ENCODE measurements at places on chromosomes 12 and 14.
A peak's percentile ranks its signal among the peaks of the same experiment; 100 is the strongest.

GRCh38 chr12:74412606-74413230 lies 124.9 kb upstream of the ATXN7L3B start:
- no peak for DNase-seq

DNA sequence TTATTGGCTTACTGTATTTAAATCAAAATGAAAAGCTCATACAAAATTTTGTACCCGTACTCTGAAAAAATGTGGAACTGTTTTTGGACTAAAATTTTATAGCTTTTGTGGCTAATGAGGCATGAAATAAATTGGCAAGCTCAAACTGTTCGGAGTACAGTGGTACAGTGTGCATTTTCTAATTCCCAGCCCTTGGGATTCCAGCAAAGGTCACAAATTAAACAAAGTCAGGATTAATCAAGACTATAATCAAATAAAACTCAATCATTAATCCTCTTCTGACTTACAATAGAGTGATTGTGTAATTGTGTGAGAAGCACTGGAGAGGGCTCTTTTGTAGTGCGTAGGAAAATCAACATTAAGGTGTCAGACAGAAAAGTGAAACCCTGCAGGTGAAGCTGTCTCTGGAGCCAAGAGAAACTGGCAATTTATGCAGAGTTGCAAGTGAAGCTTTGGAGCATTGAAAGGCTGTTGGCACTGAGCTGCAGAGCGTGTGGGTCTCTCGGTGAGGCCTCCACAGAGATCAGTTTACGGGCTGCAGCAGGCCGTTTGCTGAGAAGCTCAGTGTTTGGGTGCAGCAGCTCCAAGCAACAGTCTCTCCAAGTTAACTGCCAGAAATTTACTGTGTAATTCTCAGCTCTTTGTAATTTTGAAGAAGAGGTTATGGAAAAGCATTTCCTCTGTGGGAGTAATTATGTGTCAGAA lies 275.9 kb downstream of the FBXL14 start:
- no peak for DNase-seq

- DNase-seq, result no peak
These were observed 65.9 kb downstream of the RERG start for GRCh38 chr12:15155271-15155670.

GRCh38 chr12:63826006-63826585 lies 18.4 kb upstream of the SRGAP1 start:
- DNase-seq, result no peak

GRCh38 chr12:58356794-58357193 lies 415.4 kb downstream of the ATP23 start:
- DNase-seq, result no peak

- no peak for DNase-seq
These were observed 6.9 kb upstream of the PDE3A start for GRCh38 chr12:20361416-20361815.

DNA sequence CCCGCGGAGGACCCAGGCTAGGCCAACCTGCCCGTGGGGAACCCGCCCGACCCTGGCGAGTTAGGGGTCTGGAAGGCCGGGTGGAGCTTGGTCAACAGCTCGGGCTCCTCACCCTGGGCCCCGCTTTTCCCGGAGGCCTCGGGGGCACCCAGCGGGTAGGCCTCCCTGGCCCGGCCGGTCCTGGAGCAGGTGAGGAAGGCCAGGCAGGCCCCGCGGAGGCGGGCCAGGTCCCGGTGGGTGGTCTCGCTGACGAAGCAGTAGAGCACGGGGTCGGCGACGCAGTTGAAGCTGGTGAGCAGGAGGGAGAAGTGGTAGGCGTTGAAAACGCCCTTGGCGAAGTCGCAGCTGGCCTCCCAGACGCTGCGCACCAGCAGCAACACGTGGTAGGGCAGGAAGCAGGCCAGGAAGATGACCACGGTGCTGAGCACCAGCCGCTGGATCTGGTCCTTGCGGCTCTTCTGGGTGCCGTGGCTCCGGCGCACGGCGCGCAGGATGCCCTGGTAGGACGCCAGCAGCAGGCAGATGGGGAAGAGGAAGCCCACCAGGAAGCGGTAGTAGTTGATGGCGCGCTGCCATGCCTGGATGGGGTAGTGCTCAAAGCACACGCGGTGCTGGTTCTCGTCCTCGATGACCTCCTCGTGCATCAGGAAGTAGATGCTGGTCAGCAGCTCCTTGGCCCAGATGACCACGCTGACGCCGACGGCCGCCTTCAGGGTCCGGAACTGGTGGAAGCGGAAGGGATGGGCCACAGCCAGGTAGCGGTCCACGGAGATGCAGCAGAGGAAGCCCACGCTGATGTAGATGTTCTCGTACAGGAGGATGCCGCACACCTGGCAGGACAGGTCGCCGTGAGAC lies 10.3 kb downstream of the GPR68 start:
- DNase-seq, result no peak

- DNase-seq, result no peak
These were observed 464.8 kb downstream of the RAD51B start for GRCh38 chr14:68284333-68284732.

GRCh38 chr14:51167587-51168214 lies 72.3 kb upstream of the TMX1 start:
- DNase-seq, result no peak

GRCh38 chr12:32743264-32743663 lies 12.4 kb downstream of the YARS2 start:
- DNase-seq, result no peak

DNA sequence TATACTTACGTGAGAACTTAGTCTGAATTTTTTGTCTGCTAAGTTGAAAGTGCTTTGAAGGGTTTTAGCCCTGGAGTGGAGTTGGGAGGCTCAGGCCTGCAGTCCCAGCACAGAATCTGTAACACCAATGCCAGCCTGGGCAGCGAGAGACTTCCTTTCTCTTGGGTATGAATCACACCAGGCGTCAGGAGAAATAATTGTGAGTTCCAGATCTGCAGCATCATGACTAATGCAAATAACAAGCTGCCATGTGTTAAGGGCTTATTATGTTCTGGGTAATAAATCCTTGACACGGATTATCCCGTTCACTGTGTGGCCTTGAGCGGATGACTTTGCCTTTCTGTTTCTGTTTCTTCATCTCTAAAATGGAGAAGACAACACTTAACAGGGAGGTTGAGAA lies 70.6 kb downstream of the B4GALNT3 start:
- no peak for DNase-seq

GRCh38 chr14:34275078-34275477 lies 187.0 kb downstream of the SPTSSA start:
- no peak for DNase-seq

- no peak for DNase-seq
These were observed 793.7 kb downstream of the RPS29 start for GRCh38 chr14:48792376-48793024.

- no peak for DNase-seq
These were observed 105.0 kb downstream of the CMKLR1 start for GRCh38 chr12:108234158-108234557.

DNA sequence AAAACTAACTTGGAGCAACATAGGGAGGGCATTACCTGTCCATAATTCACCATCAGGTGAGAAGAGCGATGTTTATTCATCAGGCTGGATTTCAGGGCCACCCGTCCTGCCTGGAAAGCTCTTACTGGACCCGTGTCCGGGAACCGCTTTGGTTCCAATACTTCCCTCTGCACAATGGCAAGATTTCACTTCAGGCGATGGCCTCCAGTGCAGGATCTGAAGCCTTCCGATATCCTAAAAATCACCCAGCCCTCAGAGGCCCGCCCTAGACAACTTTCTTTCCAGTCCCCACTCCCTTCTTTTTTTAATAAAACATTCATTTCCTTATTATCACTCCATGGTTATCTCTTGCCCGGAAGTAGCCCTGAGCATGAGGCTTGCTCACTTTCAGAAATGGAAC lies 92.5 kb downstream of the BCL11B start:
- DNase-seq, result no peak

DNA sequence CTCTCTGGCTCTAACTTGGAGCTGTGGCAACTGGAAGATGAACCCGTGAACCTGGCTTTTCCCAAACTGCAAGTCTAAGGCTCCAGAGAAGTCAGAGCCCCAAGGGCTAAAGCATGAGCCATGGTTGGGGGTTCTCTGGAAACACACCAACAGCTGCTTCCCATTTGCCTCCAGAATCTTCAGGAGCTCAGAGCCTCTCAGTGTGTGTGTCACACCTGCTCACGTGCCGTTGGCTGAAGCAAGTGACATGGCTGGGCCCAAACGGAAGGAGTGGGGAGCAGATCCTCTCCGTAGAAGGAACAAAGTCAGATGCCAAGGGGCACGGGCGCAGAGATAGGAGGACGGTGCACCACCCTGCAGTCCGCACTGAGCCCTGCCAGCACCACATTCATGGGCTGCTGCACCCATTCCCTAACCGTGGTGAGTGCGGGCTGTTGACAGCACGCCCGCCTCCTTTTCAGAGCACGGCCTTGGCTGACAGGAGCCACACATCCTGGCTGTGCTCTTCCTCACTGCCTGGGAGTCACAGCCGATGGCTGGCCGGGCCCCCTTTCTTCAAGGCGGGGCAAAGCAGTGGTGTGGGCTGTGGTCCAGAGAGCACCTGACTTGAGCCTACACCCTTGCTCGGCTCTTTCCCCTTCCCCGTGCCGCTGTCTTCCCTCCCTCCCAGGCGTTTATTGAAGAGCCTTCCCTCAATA lies 16.6 kb upstream of the TRAF3 start:
- DNase-seq, result no peak

GRCh38 chr12:92191061-92191460 lies 45.4 kb upstream of the BTG1 start:
- no peak for DNase-seq

DNA sequence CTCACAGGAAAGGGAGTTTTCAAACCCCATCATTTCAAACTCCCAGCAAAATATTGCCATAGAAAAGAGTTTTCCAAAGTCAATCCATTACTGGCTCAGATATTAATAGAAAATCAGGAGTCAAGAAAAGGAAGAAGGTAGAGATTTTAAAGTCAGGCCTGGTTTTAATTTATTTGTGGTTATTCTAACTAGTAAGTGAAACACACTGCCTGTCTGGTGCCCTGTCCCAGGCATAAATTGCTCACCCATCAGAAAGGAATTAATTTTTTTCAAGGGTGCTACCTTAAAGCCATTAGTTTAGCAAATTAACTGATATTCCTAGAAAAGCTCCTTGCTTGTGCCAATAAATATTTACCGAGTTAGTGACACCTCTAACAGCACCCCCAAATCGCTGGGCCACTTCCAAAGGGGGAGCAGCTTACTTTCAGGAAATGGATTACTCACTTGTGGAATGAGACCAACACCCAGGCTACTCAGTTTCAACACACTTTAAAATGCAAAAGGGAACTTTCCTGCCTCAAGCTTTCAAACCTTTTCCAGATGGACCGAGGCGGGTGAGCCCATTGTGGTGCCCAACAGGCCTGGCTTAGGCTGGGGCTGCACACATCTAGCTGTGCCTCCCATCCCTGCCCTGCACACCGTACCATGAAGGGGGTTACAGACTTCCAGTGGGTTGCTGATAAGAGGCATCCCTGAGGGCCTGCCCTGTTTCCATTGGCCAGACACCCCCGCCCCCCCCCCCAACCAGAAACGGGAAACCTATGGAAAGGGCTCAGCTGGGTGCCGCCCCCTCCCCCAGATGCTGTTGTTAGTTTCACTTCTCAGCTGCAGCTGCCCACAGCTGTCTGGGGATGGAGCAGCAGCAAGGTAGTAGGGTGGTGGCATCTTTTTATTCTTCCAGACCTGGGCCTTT lies 117.2 kb downstream of the SAMD4A start:
- no peak for DNase-seq

- DNase-seq, result peak; percentile 10
These were observed 30.8 kb downstream of the COA8 start for GRCh38 chr14:103593577-103593976.

DNA sequence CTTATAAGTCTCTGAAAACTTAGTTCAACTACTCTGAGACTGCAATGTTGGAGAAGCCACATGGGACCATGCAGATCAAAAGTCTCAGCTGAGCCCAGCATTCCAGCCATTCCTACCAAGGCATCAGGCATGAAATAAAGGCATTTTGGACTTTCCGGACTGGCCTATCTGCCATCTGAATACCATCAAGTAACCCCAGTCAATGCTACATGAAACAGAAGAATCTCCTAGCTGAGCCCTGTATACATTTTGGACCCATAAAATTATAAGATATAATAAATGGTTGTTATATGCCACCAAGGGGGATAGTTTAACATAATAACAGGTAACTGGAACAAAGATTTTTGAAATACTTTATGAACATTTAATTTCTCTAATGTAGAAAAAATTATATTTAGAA lies 9.3 kb upstream of the TMEM260 start:
- no peak for DNase-seq

DNA sequence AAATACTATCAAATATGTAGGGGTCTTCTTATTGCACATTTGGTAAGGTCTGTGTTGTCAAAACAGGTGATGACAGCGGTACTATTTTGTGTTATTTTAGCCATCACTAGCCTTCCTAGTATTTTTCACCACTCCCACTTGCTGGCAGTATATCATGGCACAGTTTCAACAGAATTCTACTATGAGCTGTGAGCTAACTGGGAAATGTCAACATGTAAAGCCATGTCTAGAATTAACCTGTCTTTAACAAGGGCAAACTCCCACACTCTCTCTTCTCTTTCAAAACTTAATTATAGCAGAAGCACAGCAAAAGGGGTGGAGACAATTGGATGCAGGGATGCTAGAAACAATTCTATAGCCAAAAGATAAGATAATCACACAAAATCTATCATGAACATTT lies 253.4 kb downstream of the PAX9 start:
- no peak for DNase-seq

GRCh38 chr12:67442347-67442841 lies 173.2 kb downstream of the CAND1 start:
- DNase-seq, result no peak

GRCh38 chr12:3203713-3204112 lies 126.5 kb downstream of the TSPAN9 start:
- no peak for DNase-seq

DNA sequence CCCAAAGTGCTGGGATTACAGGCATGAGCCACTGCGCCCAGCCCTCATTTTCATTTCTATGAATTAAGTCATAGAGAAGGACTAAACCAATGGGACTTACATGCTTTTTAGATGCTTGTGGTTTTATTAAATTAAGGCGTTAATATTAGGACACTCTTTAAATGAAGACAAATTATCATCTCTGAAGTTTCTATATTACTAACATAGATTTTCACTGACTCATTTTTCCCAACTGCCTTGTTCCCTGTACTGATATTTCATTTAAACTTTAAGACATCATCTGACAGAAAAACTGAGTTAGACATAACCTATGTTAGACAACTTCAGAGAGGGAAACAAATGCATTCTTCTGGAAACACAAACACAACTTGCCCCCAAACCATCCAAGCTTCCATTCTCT lies 99.8 kb downstream of the BTG1 start:
- DNase-seq, result no peak

GRCh38 chr14:50985859-50986331 lies 41.6 kb upstream of the PYGL start:
- no peak for DNase-seq

DNA sequence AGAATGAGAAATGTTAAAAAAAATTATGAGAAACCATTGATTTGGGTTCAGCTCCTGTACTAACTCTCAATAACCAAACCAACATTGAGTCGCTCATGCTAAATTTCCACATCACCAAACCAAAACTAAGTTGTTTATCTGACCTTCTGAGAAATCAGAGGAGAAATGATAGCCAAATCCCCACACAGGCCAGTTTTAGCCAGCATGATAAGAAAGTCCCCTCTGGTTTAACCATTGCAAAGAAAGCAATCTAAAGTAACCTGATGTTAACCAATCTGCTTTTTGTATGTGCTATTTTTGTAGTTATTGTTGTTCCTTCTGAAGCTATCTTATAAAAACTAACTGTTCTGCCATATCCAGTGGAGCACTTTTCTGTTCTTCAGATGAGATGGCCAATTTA lies 599.7 kb downstream of the SLC16A7 start:
- no peak for DNase-seq

Measured in activated CD4-positive, alpha-beta T cell treated with anti-CD3 and anti-CD28 coated beads, Interleukin-2, amount 10 ng/mL, durations not matched to agents 7 days and 5 days (primary cell).